ENCODE measurements at places on chromosomes 11 and 22. TPM values are rescaled to one million over a fixed set of nuclear protein-coding genes. Genes with fewer than 3 reads are reported as not detected.

The AIFM3 gene
- total RNA-seq: 0.45 TPM

The NUDT8 gene
- 13.8 TPM for total RNA-seq

The GTSE1 gene
- 20.7 TPM for total RNA-seq

The C1QTNF5 gene
- not detected for total RNA-seq

The UPB1 gene
- 0.04 TPM for total RNA-seq

The MS4A7 gene
- total RNA-seq: not detected

Data from A375 (cell line).